Cerebellar nuclear complex (tissue), 1 donor: ENCODE measurements at places on chromosomes 11 and 22.

DNA sequence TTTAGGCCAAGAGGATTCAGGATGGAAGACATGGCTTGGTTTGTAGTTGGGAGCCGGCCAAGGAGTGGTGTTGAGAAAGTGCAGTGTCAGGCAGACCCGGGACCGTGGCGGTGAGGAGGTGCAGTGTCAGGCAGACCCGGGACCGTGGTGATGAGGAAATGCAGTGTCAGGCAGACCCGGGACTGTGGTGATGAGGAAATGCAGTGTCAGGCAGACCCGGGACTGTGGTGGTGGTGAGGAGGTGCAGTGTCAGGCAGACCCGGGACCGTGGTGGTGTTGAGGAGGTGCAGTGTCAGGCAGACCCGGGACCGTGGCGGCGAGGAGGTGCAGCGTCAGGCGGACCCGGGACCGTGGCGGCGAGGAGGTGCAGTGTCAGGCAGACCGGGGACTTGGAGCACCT lies 59.7 kb downstream of the LRP5 start:
- no peak for DNase-seq

GRCh38 chr11:11178671-11179638 lies 174.1 kb downstream of the CSNK2A3 start:
- DNase-seq, result no peak

GRCh38 chr22:39292561-39293074 lies 26.8 kb downstream of the RPL3 start:
- DNase-seq, result no peak

- DNase-seq, result no peak
Measured at GRCh38 chr22:38725900-38726655, 20.3 kb downstream of the GTPBP1 start.

DNA sequence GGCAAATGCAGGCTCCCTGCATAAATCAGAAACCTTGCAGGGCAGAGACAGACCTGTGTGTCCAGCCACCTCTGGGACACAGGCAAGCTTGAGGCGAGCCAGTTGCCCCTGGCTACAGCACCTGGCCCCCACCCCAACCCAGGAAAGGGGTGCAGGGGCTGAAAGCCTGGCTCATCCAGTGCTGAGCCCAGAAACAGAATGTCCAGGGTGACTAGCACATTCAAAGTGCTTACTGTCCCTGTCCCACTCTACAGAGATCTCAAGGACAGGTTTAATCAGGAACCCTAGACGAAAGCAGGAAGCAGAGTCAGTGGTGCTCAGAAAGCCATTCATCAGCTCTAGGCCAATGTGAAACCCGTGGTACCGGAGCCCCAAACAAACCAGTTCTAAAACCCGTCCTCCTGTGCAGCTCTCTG lies 31.9 kb downstream of the PLEKHA7 start:
- no peak for DNase-seq

DNA sequence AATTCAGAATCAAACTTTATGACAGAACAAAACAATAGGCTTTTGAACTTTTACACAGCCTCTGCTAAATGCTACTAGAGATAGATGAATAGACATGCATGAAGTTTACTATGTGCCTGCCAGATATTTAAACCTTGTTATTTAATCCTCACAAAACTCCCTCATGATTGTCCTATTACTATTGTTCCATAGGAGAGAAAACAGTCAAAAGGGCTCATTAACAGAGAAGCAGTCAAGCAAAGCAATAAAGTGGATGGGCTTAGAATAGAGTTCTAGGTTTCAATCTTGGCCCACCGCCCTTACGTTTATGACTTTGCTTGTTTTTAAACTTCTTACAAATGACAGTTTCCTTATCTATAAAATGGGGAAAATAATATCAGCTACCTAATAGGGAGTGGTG lies 12.9 kb downstream of the CWC15 start:
- no peak for DNase-seq

GRCh38 chr11:10492084-10492483 lies 37.0 kb downstream of the AMPD3 start:
- DNase-seq, result no peak

DNA sequence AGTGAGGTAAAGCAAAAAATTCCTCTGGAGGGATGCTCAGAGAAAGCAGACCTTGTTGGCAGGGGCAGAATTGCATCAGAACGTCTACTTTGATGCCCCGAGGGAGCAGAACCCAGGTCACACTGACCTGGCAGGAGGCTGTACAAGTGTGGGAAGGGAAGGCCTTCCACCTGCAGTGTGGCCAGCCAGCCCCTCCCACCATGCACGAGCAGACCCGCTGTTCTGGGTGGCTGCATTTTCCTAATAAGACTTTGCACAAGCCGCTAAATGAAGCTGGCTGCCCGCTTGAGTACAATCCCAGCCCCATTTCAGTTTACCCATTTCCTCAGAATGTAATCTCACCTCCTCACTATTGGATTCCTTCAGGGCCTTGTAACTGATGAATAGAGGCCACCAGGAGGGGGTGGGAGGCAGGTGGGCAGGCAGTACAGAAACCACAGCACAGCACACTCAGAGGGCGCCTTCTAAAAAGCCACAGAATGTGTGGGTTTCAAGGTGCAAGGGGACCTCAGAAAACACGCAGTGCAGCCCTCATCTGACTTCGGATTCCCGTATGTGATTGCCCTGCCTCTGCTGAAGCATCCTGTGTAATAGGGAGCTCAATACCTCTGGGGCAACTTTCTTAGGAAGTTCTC lies 316.6 kb downstream of the OPCML start:
- DNase-seq, result no peak

- DNase-seq, result no peak
Measured at GRCh38 chr11:48025984-48026340, 45.6 kb downstream of the PTPRJ start.

GRCh38 chr11:123321636-123322035 lies 108.4 kb upstream of the GRAMD1B start:
- DNase-seq, result no peak

GRCh38 chr11:104645261-104646222 lies 252.7 kb downstream of the CASP12 start:
- DNase-seq, result no peak

DNA sequence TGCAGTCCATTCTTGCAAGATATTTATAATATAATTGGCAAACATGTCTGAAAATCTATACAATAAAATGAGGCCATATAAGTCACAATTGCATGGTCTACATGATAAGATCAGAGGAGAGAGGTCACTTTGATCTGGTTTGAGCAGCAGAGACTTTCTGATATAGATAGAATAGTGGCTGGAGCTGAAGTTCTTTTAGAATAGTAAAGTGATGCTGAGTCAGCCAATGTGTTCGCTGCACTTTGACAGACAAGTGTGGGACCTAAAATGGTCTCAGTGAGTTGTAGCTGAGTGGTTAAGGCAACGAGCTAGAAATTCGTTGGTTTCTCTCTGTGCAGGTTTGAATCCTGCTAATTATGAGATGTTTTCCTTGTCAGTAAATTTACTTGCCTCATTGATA lies 257.0 kb upstream of the C11orf87 start:
- no peak for DNase-seq

GRCh38 chr22:31139066-31139465 lies 1.2 kb downstream of the PLA2G3 start:
- DNase-seq, result no peak

- no peak for DNase-seq
Measured at GRCh38 chr11:125971618-125972017, 25.8 kb downstream of the VSIG10L2 start.

DNA sequence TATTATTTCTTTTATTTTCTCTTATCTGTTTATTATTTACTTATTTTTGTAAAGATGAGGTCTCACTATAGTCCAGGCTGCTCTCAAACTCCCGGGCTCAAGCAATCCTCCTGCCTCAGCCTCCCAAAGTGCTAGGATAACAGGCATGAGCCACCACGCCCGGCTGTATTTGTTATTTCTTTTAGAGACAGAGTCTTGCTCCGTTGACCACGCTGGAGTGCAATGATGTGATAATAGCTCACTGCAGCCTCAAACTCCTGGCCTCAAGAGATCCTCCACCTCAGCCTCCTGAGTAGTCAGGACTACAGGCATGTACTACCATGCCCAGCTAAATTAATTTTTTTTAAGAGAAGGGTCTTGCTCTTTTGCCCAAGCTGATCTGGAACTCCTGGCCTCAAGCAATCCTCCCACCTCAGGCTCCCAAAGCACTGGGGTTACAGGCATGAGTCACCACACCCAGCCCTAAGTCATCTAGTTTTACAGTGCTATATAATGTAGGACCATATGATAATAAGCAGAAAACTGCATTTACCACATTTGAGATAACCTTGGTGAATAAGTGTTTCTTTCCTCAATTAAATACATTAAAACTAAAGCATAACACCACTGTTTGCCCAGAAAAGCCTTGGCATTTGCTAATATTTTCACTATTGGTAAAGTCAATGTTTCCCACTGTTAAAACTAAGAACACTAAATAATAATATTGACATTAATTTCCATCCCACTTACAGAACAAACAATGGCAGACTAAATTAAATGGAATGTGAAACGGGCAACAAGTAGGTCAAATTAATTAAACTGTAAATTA lies 127.5 kb downstream of the SIK3 start:
- no peak for DNase-seq

DNA sequence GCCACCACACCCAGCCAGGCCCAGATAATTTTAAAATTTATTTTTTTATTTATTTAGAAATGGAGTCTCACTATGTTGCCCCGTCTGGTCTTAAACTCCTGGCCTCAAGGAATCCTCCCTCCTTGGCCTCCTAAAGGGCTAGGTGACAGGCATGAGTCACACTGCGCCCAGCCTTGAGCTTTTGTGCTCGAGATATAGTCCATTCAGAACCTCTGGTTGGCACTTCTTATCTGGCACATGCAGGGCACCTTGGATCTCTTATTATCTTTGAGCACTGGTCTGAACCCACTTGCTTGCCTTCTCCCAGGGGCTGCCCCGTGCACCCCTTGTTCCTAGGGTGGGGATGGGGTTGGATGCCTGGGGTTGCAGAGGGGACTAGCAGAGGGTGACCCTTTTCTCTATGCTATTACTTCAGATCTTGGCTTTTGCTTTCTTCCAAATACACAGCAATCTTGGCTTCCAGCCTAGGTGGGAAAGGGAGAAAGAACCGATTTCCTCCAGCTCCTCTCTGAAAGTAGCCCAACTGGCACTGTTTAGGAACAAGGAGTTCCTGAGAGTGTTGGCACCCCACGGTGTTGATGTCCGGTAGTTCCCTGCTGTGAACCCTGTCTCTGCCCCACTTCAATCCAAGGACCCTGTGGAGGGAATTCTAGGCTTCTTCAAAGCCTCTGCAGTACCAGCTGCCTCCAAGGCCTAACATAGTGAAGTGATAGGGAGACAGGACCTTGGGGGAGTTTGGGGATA lies 1.3 kb upstream of the SLC3A2 start:
- no peak for DNase-seq

- DNase-seq, result no peak
Measured at GRCh38 chr22:17318817-17319216, 50.4 kb upstream of the CECR2 start.

DNA sequence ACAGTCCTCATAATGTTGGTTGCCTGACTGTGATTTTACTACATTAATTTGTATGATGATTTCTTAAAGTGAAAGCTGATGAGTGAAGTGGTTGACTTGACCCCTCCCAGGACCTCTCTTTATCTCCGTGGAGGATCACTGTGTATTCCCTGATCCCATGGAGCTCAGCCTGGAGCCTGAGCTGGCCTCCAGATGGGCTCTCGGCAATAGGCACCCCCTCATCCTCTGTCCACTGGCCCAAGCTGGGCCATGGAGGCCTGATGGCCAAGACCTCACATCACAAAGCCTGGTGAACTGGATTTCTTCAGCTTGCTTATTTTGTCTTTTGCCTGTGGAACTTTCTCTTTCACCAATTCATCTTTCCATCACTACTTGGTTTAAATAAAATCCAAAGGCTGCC lies 75.2 kb downstream of the WNT11 start:
- no peak for DNase-seq

DNA sequence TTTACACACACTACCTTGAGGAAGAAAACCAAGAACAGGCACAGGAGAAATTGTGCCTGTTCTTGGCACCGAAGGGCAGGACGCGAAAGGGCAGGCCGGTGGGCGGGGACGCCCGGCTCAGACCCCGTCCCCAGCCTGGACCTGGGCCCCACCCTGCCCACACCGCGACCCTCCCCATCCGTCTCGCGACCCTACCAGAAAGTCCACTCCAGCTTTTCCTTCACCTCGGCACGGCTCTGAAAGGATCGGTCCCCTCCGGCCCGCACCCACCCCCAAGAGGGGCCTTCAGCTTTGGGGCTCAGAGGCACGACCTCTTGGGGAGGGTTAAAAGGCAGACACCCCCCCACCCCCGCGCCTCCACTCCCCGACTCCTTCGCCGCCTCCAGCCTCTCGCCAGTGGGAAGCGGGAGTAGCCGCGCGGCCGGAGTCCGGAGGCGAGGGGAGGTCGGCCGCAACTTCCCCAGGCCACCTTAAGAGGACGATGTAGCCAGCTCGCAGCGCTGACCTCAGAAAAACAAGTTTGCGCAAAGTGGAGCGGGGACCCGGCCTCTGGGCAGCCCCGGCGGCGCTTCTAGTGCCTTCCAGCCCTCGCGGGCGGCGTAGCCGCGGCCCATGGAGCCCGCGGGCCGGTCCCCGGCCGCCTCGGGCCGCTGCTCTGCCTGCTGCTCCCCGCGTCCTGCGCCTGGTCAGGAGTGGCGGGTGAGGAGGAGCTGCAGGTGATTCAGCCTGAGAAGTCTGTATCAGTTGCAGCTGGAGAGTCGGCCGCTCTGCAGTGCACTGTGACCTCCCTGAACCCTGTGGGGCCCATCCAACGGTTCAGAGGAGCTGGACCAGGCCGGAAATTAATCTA lies 4.4 kb downstream of the SEC14L6 start:
- DNase-seq, result no peak

GRCh38 chr11:110858547-110858921 lies 146.3 kb upstream of the ARHGAP20 start:
- no peak for DNase-seq

DNA sequence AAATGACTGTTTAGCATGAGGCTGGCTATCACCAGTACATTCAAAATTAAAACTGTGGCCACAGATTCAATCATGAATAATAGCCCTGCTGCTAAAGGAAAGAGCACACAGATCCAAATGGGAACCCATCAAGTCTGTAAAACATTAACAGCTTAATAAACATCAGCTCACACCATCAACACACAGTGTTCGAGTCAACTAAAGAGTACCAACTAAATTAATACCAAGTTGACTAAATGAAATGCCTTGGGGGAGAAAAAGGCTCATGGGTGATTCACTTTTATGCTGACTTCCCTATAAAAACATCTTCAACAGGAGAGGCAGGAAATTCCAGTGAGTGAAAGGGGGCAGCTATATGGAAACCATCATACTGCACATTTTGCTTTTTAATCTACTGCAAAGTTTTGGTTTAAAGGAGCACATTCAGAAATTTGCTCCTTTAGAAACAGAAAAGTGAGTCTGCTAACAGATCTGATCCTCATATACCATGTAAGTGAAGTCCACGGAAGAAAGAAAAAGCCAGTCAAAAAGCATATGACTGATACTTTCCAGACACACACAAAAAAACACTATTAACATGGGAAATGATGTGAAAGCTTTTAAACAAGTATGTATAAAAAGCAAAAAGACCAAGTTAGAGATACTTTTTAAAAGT lies 16.3 kb downstream of the LGR4 start:
- DNase-seq, result no peak

DNA sequence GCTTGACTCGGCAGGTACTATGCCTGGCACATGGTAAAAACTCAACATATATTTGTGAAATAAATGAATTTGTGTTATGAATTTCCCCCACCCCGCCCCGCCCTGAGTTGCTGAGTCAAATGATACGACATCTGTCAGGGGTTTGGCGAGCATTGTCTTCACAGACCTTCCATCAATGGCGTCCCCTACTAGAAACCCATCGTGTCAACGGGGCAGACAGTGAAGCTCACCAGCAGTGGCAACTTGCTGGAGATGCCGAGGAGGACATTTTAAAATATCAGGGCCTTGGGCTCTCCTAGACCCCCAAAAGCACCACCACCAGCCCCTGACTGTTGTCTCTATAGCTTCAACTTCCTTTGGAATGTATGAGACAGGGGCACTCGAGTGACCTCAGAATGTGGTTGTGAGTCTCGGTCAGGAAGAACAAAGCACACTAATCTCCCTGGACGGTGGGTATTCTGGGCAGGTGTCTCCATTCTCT lies 761 bp upstream of the NXF1 start:
- no peak for DNase-seq
